ENCODE measurements at places on chromosomes 1 and 21.

DNA sequence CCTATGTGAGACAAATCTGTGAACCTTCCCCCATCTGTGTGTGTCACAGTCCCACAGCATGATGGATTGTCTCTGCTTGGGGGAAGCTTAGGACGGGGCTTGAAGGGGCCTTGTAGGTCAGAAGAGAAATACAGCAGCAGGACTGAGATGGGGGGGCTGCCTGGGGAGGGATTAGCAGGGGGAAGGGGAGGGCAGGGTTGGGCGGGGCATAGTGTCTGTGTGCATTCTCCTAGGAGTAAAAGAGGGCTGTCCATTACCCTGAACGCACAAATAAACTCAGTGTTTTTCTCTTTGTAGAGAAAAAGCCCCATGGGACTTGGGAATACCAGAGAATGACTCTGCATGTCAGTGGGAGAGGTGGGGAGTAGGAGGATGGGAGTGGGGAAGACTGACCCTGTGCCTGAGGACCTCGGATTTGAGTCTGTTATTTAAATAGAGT lies 16.4 kb downstream of the RNF220 start:
- DNase-seq: no peak

DNA sequence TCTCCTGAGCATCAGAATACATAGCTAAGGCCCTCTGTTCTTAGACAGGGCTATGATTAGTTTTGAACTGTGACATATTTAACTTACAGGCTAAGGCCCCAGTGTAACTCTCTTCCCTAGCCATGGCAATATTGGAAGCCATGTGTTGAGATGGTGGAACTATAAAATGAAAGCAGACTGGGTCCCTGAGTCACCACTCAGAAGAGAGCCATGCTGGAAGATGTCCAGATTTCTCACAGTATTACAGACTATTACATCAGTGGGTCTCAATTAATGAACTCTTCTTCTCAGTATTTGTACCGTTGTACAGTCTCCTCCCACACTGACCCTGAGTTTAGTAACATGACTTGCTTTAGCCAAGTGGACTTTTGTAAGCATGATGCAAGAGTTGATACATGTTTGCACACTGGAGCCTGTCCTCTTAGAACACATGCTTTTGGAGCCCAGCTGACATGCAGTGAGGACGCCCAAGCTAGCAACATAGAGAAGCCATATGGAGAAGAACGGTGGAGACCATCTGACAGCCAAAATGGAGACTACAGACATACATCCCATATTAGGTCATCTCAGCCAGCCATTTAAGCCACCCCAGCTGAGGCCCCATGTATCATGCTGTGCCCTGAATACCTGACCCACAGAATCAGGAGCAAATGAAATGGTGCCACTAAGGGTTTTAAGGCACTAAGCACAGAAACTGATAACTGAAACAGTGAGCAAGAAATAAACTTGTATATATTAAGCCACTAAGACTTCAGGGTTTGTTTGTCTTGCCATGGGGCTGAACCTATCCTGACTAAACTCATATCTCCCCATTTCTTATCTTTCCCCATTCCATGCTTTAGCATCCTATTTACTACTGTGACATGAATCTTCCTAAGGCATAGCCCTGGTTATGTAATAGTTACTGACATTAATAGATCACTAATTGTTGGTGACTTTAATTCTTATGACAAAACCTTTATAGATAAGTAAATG lies 24.4 kb downstream of the TBX15 start:
- no peak for DNase-seq

DNA sequence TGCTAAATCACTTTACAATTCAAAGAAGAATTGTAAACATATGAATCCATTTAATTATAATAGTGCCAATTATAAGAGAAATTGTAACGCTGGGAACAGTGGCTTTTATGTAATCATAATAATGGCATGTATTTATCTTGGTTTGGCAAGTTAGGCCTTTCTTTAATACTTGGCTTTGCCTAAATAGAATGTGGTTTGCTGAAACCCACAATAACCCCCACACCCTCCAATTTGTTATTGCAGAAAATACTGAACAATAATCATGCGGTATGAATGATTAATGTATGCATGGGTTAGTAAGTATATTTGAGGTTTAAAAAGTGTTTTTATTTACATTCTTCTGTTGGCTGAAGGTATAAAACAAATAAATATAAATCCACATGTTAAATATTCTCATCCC lies 138.2 kb downstream of the NFIA start:
- no peak for DNase-seq

DNA sequence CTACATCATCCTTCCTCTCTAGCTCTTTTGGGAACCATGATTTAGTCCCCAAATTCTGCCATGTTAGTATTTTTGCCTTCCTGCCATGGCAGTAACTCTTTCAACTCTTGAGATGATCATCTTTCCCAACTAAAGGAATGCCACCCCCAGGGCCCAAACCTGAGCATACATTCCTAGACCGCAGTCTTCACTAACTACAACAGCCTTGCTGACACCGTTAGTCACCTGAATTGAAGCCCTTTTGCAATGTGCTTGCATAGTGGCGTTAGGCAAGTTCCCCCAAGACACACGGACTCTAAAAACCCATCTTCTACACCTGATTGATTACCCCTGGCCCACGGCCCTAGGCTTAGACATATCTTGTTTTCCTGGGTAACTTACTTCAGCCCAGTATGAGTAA lies 16.4 kb upstream of the YTHDF2 start:
- no peak for DNase-seq

- DNase-seq: no peak
Measured at GRCh38 chr1:33610864-33611455, 138.5 kb downstream of the ZSCAN20 start.

- no peak for DNase-seq
Measured at GRCh38 chr1:51728611-51729155, 111.8 kb downstream of the OSBPL9 start.

- DNase-seq: no peak
Measured at GRCh38 chr1:207703712-207704111, 48.1 kb upstream of the CD46 start.

- DNase-seq: no peak
Measured at GRCh38 chr1:230818901-230819300, 49.4 kb downstream of the C1orf198 start.

DNA sequence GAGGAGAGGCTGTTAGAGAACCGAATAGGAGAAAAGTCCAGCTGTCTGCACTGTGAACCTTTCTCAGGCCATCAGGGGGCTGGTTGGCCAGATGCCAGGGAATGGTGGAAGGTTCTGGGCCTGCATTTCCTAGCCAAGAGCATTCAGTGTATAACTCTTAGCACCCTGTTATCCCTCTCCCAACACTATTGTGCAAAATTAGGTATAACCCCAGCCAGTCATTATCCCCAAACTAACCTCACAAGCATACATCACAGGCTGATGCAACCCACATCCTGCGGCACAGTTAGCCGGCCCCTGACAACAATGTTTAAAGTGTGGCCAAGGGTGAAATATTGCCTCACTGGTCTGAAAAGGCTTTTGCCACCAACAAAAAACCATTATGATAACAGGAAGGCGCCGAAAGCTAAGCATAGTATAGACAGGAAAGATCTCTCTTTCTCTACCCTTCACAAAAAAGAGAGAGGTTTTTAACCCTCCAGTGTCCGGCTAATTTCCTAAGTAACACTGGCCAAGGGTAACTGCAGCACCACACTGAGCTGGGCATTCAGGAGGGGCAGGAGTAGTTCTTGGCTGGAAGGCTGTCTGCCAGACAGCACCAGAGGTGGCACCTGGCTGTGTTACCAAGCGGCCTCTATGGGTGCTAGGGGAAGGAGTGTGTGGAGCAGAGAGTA lies 77.3 kb upstream of the BCAR3 start:
- DNase-seq: no peak

DNA sequence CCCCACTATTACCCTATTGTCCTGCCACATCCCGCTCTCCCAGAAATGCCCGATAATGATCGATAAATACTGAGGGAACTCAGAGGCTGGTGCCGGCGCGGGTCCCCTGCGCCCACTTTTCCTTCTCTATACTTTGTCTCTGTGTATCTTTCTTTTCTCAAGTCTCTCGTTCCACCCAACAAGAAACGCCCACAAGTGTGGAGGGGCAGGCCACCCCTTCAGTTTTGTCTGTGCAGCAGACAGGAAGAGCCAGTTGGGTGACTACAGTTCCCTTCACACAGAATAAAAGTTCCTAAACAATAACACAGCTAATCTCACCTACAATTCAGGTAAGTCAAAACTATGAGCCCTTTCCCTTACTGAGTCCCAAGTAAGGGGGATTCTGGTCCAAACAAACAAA lies 423.7 kb downstream of the SMYD3 start:
- DNase-seq: no peak

DNA sequence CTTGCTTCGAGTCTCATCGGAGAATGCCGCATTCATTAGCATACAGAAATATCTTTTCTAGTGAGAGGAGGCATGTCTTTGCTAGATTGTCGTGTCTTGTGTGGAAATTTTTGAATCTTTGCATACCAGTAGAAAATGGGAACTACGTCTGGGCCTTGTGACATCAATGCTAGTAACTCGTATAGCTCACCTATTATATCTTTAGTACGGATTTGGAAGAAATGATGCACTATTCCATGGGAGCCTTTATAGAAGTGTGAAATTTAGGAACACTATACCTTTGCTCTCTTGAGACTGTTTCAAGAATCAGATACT lies 835 bp downstream of the UHMK1 start:
- no peak for DNase-seq

DNA sequence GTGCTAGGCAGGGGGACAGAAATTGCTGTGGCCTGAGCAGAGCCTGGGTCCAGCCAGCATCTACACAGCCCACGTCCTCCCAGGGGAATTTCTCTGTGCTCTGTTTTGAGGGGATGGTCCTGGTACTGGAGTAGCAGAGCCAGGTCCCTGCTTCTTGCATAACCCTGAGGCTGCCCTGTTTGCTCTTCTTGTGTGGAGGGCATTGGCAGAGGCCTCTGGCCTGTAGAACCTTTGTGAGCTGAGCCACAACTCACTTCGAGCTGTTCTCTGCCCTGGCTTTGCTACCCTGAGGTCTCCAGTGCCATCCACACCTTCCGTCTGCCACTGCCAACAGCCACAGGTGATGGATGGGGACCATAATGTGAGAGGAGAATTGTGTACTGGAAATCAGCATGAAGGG lies 101.9 kb downstream of the KCNJ15 start:
- no peak for DNase-seq

- no peak for DNase-seq
Measured at GRCh38 chr1:40633523-40633922, 32.0 kb downstream of the RIMS3 start.

DNA sequence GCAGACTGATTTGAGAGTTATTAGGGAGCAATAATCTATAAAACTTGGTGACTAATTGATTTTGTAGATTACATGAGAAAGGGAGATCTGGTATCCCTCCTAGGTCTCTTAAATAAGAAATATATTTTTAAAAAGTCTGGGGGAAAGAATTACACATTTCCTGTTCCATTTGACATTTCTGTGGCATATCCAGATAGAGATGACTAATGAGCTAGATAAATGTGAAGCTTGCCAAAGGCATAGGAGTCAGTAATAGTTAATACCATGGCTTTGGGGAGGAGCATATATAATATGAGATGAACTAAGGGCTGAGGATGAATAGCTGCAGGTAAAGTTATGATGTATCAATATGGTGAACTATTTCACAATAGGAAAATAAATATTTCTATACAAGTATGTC lies 663.7 kb downstream of the PTPRC start:
- no peak for DNase-seq

DNA sequence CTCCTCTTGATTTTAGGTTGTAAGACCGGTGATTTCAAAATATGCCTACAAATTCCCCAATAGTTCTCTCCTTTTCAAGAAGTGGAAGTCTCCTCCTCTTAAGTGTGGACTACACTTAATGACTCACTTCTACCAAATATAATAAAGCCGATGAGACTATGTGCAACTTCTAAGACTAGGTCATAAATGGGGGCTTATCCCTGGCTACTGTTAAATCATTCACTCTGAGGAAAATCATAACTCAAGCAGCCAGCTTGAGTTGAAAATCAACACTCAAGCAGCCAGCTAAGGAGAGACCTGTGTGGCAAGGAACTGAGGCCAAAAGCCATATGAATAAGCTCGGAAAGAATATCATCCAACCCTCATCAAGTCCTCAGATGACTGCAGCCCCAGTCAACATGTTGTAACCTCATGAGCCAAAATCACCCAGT lies 49.6 kb upstream of the PSMG1 start:
- no peak for DNase-seq

- no peak for DNase-seq
Measured at GRCh38 chr1:56070601-56071000, 508.8 kb downstream of the PLPP3 start.

GRCh38 chr1:25804964-25805862 lies 5.2 kb downstream of the SELENON start:
- no peak for DNase-seq

- no peak for DNase-seq
Measured at GRCh38 chr1:156259805-156260204, 11.9 kb upstream of the PAQR6 start.

GRCh38 chr1:206892351-206892984 lies 4.8 kb upstream of the IL24 start:
- no peak for DNase-seq

DNA sequence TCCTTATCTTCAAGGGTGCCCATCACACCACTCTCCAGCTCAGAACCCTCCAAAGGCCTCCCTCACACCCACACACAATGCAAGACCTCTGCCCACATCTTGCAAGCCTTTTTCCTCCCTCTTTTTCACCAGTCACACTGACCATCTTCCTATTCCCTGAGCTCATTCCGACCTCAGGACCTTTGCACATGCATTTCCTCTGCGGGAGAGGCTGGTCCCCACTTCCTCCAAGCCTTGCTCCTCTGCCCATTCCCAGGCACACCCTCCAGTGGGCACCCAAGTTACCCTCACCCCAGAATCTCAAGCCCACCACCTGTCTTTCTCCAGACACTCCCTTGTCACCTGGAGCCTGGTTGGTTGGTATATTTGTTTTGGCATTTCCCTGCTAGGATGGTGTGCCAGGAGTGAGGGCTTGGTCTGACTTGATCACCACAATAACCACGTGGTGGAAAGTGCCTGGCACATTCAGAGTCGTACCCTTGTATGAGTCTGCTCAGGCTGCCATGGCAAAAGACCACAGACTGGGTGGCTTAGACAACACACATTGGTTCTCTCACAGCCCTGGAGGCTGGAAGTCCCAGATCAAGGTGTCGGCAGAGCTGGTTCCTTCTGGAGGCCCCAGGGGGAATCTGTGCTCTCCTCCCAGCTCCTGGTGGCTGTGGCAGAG lies 13.2 kb downstream of the MX2 start:
- DNase-seq: no peak

DNA sequence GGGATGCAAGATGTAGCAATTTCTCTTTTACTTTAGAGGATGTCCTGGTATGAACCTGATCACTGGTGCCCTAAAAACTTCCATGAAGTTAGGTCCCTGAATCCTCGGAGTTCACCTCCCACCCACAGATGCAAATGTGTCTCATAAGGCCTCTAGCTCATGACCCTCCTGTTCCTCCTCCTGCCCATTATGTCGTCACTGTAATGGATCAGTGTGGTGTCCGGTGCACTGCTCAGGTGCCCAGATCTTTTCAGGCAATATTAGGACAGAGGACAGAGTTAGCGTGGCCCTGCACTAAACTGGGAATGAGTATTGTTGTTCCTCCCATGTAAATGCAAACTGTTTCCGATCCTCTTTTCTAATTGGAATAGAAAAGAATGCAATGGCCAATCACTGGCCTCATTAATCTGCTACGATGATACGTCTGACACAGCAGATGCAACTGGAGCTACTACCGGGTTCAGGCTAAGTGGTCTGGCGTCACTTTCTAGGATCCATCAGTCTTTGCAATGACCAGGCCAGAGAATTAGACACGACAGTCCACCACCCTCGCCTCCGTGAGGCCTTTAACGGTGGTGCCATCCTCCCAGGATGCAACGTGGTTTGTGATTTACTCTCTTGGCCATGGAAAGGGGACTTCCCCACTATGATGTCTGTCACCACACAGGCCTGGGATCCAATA lies 3.4 kb upstream of the COL6A2 start:
- no peak for DNase-seq

- DNase-seq: no peak
Measured at GRCh38 chr1:85297538-85297854, 21.1 kb upstream of the BCL10 start.
